ENCODE measurements at places on chromosomes 16 and 17.

DNA sequence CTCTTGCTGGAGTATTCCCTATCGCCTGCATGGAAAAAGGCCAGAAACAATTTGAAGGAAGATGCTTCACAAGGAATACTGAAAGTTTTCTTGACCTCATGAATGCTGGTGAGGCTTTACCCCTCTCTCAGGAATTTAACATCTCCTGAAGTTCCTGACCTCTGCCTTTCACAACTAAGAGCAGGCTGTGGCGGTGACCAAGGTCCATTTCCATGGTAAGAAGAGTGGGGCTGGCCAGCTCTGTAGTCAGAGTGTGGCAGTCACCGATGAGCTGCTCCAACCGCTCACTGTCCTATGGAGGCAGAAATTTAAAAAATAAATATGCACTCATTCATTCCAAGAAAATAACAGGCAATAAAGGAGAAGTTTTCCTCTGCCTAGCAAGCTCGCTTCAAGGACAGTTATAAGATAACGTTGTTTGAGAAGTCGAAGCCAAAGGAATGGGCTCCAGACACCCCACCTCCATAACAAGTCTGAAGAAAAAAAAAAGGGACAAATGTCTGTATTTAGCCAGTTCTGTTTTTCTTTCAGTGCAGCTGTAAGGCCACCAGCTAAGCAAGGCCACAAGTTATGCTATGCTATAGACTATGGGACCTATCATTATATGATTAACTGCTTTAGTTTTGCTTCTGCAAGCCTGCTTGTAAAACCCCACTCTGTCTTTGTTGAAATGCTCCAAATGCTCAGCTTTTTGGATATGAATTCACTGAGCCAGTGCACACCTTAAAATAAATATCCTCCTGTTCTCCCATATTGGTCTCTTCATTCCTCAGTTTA, 6.0 kb upstream of the CCL4L2 start:
- no peak for DNase-seq

GRCh38 chr17:77423589-77424451, 283.1 kb downstream of the SEC14L1 start:
- peak; percentile 58 for DNase-seq

GRCh38 chr16:82953517-82953916, 326.7 kb downstream of the CDH13 start:
- no peak for DNase-seq

DNA sequence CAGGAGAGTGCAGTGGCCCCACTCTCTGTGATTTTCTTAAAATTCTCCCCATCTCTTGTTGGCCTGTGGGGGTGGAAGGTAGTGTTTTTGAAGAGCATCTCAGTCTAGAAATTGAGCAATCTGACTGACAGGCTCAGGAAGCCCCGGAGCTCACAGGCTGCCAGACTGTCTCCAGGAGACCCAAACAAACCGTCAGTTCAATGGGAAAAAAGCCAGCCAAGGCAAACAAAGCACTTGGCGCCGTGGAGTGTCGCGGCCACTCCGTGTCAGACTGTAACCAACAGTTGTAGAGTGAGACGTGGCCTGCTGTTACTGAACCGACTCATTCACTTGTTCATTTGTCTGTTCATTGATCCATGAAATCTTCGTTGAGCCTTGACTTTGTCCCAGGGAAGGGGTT, 33.7 kb downstream of the RGS9 start:
- DNase-seq = no peak

- no peak for DNase-seq
Observed at GRCh38 chr17:68087851-68088250, 52.3 kb downstream of the KPNA2 start.

DNA sequence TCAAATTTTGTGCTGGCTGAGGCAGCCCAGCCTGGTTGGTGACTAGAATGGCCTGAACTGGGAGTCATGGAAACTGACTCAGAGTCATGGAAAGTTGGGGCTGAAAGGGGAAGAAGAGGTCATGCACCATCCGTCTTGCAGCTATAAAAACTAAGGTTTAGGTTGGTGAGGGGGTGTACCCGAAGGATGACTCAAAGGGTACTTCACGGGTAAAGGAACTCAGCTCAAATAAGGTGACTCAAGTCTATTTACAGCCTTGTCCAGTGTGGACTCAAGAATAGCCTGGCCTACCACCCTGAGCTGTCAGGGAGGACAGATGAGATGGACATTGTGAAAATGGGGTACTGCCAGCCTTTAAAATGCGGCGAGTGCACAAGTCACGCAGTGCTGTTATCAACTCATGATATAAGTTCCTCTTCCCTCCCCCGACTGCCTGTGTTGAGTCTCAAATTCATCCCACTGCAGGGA, 18.6 kb downstream of the CD300LB start:
- no peak for DNase-seq

DNA sequence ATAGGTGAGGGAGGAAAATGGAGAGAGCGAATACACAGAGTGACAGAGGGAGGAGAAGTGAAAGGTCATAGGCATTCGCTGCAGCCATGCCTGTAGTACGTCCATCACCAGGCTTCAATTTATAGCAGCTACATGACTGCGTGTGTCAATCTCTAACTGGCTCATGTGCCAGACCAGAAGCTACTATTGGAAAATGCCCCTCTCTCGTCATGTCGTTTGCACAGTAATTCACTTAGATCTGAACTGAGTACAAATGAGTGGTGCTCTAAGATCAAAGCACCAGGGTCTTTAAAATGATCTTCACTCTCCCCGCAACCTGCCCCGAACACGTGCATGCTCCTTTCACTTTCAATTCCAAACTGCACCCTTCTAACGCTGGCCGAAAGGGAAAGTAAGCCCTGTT, 51.3 kb downstream of the ADCY9 start:
- no peak for DNase-seq

DNA sequence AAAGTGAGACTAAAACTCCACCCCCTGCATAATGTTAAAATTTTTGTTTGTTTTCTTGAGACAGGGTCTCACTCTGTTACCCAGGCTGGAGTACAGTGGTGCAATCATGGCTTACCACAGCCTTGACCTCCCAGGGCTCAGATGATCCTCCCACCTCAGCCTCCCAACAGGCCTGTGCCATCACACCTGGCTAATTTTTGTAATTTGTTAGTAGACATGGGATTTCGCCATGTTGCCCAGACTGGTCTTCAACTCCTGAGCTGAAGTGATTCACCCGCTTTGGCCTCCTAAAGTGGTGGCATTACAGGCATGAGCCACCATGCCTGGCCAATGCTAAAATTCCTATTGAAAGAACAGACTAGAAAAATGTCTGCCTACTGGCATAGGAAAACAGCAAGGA, 103.8 kb downstream of the TRIM37 start:
- DNase-seq = no peak

GRCh38 chr17:46020023-46020761, 21.1 kb downstream of the STH start:
- no peak for DNase-seq

DNA sequence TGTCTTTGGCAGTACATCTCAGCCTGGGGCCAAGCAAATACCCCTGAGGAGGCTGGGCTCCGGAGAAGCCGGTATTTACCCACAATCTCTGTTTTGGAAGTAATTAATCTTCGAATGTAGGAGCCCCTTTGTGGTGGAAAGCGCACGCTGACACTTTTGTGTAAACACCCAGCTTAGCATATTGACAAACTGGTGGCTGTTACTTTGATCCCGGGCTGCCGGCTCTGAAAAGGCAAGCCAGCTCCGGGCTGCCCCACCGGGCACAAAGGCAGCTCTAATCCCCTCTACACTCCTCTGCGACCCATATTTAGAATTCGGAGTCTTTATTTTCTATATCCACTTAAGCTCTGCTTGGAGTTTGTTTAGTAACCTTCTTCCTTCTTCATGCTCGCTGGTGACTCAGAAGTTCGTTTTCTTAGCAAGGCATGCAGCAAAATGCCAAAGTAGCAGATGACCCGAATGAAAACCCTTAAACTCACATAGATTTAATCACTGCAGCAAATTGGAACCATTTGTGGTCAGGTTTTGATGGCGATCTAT, 144.0 kb upstream of the IRX3 start:
- DNase-seq = no peak

DNA sequence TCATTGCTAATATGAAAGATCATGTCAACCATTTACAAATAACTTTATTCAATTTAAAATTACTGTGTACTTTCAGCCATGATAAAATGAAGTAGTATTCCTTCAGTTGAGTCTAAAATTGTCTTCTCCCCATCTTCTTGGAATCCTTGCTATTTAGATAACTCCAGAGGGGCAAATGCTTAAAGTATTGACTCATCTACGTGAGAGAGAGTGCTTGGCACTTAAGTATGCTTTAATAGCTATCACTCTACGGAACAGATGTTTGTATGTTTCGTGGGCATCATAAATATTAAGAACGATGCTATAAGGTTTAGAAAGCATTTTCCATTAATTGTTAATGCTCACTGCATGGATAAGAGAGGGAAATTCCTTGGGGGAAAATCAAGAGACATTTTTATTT, 69.3 kb upstream of the MED13 start:
- no peak for DNase-seq

GRCh38 chr16:24694931-24695330, 34.5 kb upstream of the TNRC6A start:
- no peak for DNase-seq

DNA sequence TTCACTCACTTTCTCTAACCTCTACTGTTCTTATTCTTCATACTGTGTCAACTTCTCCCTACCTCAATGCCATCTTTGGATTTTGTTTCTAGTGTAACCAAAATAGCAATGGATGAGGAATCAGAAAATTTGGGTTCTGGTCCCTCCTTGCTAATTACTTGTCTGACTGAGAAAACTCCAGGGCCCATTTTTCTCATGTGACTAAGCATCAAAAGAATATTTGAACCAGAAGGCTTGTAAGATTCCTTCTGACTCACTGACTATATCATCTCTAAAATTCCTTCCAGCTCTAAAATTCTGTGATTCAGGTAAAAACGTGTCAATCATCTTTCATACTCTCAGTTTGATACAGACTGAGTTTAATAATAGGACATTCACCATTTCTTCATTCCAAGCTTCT, 57.9 kb downstream of the BRIP1 start:
- DNase-seq = no peak

GRCh38 chr16:49440156-49441065, 66.8 kb downstream of the C16orf78 start:
- no peak for DNase-seq

GRCh38 chr17:81518785-81519283, 6.2 kb upstream of the ACTG1 start:
- no peak for DNase-seq

GRCh38 chr17:27986805-27987684, 55.4 kb upstream of the NLK start:
- DNase-seq = no peak

DNA sequence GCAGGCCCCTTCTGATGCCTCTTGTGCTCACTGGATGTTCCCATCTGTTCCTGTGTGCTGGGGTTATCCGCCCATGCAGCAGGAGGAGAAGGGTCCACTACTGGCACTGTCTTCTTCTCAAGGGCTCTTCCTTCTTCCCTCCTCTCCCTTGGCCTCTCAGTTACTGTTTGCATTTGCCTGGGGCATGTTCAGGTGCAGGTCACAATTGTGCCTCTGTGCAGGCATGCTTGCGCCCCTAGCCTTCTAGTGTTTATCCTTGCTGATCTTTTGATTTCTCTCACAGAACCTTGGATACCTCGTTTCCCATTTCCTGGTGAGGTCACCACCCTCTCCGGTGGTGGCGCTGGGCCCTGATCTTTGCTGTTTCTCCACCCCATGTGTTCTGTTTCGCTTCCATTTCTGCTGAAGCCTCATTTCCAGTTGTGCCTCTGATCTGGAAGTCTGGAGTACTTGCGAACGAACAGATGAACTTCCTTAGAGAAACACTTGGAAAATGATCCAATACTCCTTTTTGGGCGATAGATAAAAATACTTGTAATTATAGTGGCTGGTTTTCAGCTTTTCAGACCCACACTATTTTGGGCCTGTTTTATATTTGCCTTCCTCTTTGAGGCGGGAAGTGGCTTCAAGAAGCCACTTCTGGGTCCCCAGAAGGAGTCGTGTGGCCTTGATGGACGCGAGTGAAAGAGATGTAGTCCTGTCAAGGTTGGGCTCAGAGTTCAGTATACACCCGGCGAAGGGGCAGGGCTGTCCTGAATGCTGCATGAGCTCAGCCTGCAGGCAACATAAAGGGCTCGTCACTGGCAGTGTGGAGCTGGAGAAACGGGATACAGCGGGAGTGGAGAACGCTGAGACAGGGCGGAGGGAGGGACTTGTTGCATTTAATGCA, 312.9 kb downstream of the SNX29 start:
- DNase-seq = no peak

DNA sequence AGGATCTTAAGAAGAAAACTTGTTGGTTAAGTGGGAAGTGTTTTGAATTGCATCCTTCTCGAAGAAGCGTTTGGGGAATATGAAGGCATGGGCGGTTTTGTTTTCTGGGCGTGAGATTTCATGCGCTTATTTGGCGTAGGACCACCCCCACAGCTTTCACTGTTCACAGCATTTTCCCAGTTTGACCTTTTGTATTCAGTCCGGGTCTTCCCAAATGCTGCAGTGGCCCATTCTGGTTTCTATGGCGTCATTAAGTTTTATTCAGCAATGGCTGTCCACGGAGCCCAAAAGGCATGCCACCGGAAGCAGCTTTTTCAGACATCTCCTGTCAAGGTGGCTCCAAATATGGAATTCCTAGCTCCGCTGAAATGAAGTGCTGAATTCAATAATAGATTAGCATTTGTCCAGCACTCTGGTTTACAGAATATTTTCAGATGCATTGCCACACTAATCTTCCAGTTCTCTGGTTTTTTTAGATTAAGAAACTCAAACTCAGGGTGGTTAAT, 90.6 kb upstream of the FBXO47 start:
- no peak for DNase-seq
